ENCODE measurements at places on chromosomes 12 and 14.

- DNase-seq: no peak
Measured at GRCh38 chr14:67986131-67986841, 166.7 kb downstream of the RAD51B start.

GRCh38 chr14:102532204-102532658 is 22.7 kb upstream of the ANKRD9 start:
- DNase-seq: no peak

DNA sequence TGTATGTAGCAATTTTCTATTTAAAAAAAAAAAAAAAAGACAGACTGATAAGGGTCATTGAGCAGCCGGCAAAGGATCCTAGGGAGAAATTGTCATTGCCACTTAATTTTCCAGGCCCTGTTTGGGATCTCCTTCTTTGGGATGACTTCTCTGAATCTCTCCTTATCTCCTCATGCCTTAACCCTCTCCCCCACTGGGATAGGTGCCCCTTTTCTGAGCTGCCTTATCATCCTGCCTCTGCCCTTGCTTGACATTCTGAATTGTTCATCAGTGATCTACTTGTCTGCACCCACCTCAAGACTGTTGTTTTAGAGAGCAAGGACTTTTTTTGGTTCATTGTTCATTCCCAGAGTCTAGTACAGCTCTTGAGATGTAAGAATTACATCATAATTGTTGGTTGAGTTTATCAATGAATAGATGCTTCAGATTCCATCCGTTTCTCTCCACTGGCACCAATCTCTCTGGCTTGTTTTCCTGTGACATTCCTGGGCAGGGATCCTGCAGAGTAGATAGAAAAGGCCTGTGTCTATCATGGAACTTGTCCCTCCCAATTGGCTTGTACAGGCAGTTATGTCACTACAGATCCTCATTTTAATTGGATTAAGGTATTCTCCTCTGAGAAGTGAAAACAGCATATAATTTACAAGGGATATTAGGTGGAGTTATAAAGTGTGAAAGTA is 42.6 kb downstream of the SOCS2 start:
- no peak for DNase-seq

DNA sequence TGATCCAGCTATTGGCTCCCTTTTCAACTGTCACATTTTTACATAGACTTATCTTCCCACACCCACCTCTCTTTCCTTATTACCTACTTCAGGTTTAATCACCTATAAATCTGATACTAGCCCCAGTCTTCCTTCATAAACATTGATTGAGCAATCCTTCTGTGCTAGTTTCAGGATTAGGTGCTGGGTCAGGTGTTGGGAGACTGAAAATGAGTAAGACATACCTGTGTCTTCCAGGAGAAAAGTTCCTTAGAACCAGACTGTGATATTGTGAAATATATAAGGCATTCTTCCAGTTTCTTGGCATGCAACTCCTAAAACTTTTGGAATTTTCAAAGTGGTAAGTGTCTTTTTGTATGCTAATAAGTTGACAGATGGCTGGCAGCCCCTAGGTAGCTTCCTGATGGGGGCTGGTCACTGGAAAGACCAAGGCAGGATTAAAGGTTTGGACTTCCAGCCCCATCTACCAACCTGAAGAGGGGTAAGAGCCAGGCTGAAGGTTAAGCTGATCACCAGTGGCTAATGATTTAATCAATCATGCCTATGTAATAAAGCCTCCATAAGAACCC is 4.6 kb downstream of the ANO6 start:
- DNase-seq: no peak

- no peak for DNase-seq
Measured at GRCh38 chr12:6432991-6433390, 11.8 kb upstream of the CD27 start.

GRCh38 chr12:64943686-64944085 is 119.2 kb downstream of the TBC1D30 start:
- DNase-seq: no peak

DNA sequence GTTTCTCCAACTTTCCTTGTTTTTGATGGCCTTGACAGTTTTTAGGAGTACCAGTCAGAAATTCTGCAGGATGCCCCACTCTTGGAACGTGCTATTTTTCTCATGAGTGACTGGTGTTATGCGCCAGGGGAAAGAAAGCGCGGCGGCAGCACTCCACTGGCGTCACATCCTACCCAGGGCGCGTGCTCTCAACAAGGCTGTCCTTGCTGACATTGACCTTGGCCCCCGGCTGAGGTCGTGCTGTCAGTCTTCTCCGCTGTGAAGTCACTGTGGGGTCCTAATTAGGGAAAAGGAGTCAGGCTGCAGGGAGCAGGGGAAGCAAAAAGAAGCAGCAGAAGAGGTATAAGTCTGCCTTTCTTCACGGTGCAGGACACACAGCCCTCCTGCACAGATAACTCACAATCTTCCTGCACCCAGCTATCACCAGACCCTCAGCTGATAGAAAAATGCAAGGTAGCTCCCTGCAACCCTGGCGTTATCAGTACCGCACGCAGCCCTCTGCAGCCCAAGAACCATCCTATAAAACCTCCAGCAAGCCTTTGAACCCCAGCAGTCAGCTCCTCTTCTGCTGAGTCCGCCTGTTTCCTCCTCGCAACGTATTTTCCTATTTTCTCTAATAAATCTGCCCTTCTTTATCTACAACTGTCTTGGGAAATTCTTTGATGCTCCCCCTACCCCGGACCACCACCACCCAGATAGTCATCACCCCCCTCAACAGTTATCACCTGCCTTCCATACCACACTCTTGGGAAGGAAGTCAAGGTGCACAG is 48.0 kb upstream of the C14orf180 start:
- DNase-seq: no peak

GRCh38 chr12:89756585-89757398 is 48.2 kb upstream of the ATP2B1 start:
- peak; percentile 7 for DNase-seq

DNA sequence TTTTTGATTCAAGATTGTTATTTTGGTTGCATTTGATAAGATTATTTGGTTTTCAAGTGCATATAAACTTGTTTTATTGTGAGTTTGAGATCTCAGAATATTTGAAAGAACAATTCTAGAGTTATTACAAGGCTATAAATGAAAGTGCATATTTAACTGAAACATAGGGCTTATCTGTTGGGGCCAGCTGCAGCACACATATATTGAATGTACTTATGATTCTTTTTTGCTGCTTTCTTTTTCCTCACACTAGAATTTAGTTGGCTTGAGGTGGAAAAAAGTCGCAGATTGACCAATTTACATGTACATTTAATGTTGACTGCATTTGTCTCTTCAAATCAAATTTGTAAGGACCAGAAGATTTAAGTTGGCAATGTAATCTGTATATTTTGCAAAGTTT is 88.0 kb downstream of the PCNX1 start:
- DNase-seq: no peak

DNA sequence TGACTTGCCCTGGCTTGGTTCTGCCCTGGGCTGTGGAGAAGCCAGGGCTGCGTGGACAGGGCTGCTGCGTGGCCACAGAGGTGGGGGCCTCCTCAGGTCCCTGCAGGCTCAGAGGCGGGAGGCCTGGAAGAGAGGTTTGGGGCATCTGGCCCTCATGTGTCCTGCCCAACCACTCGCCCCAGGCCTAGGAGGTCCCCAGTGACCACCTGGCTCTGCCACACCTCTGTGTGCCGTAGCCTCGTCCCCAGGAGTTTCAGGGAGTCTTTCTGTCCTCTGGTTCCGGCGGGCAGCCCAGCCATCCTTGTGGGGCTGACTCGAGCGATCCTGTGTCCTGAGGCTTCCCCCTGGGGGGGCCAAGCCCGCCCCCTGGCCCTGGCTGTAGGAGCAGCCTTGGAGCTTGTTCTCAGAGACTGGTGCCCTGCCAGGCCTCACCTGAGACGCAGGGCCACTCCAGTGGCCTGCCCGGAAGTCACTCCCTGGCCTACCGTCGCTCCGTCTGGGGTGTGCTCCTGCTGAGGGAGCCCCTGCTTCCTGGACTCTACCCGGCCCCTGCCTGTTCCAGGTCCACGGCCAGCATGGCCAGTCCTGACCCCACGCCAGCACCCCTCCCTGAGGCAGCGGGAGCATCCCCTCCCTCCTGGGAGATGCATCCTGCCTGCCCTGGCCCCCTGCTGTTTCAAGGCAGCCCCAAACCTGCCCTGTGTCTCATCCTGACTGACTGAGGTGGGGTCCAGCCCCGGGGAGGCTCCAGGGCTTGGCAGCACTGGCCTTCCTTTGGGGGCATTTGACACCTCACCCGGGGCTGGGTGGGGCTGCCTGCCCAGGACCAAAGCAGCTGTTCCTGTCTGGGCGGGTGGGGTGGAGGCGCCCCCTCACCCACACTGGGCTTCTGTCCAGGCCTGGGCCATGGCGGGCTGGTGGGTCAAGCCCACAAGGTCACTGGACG is 13.9 kb downstream of the ASPG start:
- DNase-seq: no peak

DNA sequence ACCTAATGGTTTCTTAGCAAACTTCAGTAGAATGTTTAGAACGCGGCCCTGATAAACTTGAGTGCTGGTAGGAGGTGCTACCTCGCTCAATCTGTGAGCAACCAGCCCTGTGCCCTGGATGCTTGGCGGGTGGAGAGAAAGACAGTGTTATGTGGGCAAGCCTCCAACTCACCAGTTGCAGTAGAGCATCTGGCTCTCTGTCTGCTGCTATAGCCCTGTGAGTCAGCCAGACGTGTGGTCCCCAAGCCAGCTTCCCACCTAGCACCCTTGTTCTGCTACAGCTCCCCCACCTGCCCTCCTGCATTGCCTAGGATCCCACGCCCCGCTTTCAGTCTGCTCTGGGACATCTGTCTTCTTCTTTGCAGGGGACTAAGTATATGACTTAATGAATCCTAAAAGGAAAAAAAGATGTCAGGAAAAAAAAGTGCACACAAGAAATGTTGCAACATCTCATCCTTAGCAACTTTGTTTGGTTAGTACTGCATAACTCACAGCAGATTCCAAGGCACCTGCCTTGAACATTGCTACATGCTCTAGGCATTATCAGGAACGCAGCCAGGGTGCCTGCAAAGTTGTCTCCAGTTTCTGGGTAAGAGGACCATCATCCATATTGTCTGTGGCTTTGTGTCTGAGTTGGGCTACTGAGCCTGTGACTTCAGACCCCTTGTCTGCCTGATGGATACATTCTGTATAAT is 13.6 kb downstream of the SNRNP35 start:
- no peak for DNase-seq

GRCh38 chr14:49424436-49425331 is 161.5 kb downstream of the RPS29 start:
- no peak for DNase-seq

DNA sequence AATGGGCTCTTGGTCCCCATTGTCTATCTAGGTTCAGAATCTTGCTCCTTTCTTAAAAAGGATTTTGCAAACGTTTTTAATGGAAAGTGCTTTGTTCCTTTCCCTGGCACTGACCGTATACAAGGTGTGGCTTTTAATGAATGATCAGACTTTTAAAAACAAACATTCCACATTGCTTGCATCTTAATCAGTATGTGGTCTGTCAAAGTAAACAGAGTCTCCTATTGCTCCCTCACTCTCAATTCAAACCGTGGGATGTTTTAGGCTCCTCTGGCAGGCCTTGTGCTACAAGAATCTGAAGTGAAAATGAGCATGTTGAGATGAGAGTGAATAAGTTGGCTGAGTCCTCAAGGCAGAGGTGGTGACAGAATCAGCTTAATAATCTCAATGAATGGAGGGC is 107.0 kb downstream of the VRK1 start:
- no peak for DNase-seq

DNA sequence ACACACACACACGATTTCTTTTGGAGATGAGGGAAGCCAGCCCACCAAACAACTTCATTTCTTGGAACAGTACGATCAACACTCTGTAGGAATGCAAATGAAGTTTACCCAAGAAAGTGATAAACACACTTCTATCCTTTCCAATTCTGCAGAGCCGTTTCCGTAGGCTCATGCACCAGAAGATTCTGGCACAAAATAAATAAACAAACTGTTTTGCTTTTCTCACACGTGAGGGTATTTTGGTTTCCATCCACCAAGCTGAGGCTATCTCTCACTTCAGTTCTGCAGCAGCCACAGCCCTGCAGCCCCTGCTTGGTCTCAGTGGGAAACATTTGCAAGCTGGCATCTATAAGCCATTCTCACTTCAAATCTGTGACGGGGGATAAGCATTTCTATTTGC is 15.3 kb upstream of the TSPAN11 start:
- no peak for DNase-seq

DNA sequence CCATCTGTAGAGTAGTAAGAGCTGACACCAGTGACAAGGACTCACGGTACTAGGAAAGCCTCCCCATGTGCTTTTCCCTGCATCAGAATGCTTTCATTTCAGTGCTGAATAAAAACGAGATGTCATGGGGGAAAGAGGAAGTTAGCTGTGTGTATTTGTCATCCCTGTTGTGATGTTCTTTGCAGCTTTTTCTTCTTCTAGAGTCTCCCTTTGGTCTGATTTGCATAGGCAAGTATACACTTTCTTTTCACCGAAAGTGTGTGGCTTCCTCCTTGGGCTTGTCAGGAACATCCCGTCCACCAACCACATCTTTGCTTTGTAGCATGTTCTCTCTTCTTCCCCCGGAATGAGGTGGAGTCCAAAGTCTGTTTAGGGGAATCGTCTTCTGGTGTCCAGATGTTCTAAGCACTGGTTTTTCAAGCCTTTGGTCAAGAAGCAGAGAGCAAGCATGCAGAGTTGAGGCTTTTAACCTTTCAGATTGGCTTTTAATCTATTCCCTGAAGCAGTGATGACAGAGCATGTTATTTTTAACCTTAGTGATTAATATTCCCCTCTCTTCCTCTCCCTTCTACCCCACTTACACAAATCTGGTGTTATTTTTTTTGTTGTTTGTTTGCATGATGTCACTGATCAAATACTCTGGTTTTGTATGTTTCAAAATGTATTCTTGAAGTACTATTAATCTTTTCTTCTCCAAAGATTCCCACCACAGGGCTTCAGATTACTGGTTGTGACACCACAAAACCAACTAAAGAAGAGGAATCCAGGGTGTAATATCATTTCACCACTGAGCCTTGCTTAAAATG is 163.4 kb downstream of the SAMD4A start:
- no peak for DNase-seq

DNA sequence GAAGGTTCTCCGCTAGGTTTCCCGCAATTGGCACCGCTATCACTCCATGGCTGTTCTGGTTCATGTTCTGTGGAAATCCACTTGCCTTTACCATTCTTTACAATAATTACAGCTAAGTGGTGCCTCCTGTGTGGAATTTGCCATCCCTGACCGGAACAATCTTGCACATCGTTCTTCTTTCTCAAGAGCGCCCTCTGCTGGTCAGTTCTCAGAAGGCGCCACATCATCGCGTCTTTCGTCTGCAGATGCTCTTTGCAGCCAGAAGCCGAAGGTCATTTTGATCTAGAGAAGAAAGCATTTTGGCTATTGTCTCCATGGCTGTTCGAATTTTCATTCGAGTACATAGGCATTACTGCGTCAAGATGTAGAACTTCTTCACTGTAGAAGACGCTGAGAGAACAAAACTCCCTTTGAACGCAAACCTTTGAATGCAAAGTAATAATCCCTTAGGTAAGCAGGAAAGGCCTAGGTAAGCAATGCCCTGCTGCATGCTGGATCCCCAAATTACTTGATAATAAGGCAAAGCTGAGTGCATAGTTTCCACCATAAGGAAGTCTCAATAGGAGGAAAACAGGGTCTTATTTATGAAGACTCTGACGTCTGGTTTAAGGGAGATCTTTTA is 10.1 kb upstream of the RTRAF start:
- DNase-seq: peak; percentile 81
